ENCODE measurements at places on chromosomes 5 and 9. TPM values are rescaled to one million over a fixed set of nuclear protein-coding genes. Genes with fewer than 3 reads are reported as not detected.

GRCh38 chr5:134525683-134526482 lies 413 bp downstream of the JADE2 start:
- DNase-seq, result peak; percentile 86
- H3K36me3 ChIP-seq, result no peaks in the 10 kb centered on the region
- H3K4me1 ChIP-seq, result peaks cover 18% of the 10 kb centered on the region
- peak overlapping the region; percentile 68 for H3K27ac ChIP-seq
- H3K4me3 ChIP-seq, result peak overlapping the region; percentile 94
- H3K27me3 ChIP-seq, result peaks cover 3% of the 10 kb centered on the region

GRCh38 chr5:133473291-133473690 lies 139.1 kb downstream of the FSTL4 start:
- H3K27ac ChIP-seq, result no peak overlapping the region
- no peak for DNase-seq
- no peaks in the 10 kb centered on the region for H3K27me3 ChIP-seq
- H3K4me1 ChIP-seq, result no peaks in the 10 kb centered on the region

GRCh38 chr9:116599342-116599884 lies 87.7 kb upstream of the TRIM32 start:
- DNase-seq, result no peak
- H3K27me3 ChIP-seq, result no peaks in the 10 kb centered on the region
- H3K27ac ChIP-seq, result no peak overlapping the region

DNA sequence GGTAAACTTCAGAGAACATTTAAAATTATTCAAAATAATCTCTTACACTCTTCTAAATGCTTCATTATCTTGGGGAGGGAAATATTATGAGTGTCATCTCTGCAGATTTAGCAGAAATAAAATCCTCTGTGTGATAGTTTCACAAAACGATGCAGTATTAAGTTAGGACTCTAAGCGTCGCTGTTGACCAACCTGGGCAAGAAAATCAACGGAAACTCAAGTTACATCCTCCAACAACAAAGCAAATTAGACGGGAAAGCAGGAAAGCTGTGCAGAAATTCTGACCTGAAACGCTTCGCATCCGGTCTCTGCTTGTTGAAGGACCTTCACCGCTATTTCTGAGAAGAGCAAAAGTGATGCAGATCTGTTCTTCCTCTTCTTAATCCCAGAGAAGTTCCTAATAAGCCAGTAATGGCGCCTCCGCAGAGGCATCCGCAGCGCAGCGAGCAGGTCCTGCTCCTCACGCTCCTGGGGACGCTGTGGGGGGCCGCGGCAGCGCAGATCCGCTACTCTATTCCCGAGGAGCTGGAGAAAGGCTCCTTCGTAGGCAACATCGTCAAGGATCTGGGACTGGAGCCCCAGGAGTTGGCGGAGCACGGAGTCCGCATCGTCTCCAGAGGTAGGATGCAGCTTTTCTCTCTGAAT lies at the start of gene PCDHGA6:
Gene PCDHGA6, plus strand, starts transcription at position 219 of the 645 bp plus-strand sequence. Its CDS starts 193 bp downstream, at position 412.
- H3K27me3 ChIP-seq, result peaks cover 8% of the 10 kb centered on the region
- no peaks in the 10 kb centered on the region for H3K36me3 ChIP-seq
- H3K4me1 ChIP-seq, result no peaks in the 10 kb centered on the region
- peak within 1 kb of the TSS; percentile 45 for H3K4me3 ChIP-seq
- H3K27ac ChIP-seq, result no peak within 1 kb of the TSS
- DNase-seq, result peak; percentile 57

FPGS gene
- total RNA-seq, result 77.0 TPM

DNA sequence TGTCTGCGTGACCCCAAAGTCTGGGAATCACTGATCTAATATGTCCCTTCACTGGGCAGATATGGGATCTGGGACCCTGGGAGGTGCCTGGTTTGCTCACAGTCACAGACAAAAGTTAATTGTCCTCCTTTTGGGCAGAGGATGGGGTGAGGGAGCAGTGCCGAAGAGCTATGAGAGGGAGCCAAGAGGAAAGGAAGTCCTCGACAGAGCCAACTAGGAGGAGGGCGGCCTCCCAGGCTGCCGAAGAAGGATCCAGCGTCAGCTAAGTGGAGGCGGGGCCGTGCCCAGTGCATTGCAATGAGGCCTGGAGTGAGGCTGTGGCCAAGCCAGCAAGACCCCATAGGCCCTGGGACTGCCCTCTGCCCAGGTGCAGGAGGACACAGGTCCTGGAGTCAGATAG lies 11.4 kb downstream of the AIF1L start:
- peaks cover 2% of the 10 kb centered on the region for H3K27me3 ChIP-seq
- no peak overlapping the region for H3K4me3 ChIP-seq
- no peak overlapping the region for H3K27ac ChIP-seq
- no peaks in the 10 kb centered on the region for H3K4me1 ChIP-seq

GRCh38 chr5:168147106-168147505 lies 144.3 kb upstream of the WWC1 start:
- H3K36me3 ChIP-seq, result no peaks in the 10 kb centered on the region
- no peaks in the 10 kb centered on the region for H3K27me3 ChIP-seq
- no peaks in the 10 kb centered on the region for H3K4me1 ChIP-seq
- no peak for DNase-seq
- no peak overlapping the region for H3K27ac ChIP-seq

DNA sequence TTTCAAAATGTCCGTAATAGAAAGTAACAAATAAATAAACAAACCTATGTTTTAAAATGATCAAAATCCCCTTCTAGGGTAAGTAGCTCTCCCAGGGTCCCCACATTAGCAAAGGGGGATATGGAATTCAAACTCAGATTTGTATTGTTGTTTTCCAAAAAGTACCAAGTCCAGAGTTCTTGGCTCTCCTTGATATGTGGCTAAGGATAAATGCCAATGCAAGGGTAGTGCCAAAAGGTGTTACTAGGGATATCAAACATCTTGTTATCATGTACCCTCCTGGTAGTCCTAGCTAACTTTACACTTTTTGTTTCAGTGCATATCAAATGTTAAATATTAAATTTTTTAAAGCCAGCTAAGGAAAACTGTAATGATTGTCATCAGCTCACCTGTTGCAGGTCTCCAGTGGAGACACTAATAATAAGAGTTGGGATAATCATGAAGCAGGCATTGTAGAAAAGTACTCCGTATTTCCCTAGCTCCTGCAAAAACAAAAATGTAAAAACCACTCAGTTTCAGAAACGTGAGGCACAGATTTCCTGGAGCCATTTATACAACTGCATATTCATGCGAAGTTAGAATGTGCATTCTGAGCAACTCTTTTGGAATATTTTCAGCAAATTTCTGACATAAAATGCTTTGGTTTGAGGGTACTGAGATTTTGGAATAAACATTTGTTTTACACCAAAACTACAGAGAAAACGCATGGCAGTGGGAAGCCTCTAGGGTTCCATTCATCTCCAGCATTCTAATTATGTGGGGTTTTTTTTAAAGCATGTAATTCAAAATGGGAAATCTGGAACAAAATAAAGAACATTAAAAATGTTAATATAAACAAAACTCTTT lies 39.8 kb downstream of the SLC35D2 start:
- no peak overlapping the region for H3K4me3 ChIP-seq
- no peak for DNase-seq
- no peaks in the 10 kb centered on the region for H3K27me3 ChIP-seq

- H3K4me1 ChIP-seq, result no peaks in the 10 kb centered on the region
- no peaks in the 10 kb centered on the region for H3K27me3 ChIP-seq
- no peaks in the 10 kb centered on the region for H3K36me3 ChIP-seq
- no peak overlapping the region for H3K4me3 ChIP-seq
Measured at GRCh38 chr9:116095403-116095802, 58.2 kb upstream of the PAPPA start.

DNA sequence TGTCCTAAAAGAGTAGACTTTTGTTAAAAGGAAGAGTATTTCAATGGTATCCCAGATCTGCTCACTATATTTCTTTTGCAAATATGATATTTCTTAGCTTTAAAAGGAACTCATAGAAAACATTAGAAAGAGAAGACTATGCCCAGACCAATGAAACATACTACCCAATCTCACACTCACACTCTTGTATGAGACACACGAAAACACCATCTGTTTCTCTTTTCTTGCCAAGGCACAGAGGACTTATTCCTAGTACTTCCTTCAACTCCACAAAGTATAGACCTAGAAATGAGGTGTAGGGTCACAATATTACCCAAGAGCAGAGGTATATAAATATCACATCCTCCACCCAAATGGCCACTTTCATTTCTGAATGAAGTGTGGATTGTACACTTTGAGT lies 292.4 kb upstream of the ACO1 start:
- no peak overlapping the region for H3K4me3 ChIP-seq
- H3K4me1 ChIP-seq, result no peaks in the 10 kb centered on the region
- H3K36me3 ChIP-seq, result no peaks in the 10 kb centered on the region
- H3K27ac ChIP-seq, result no peak overlapping the region
- H3K27me3 ChIP-seq, result no peaks in the 10 kb centered on the region

GRCh38 chr5:3598769-3599211 lies 3.2 kb downstream of the IRX1 start:
- H3K27me3 ChIP-seq, result peaks cover 22% of the 10 kb centered on the region
- no peaks in the 10 kb centered on the region for H3K4me1 ChIP-seq
- H3K4me3 ChIP-seq, result no peak overlapping the region
- DNase-seq, result peak; percentile 60
- no peaks in the 10 kb centered on the region for H3K36me3 ChIP-seq

PCDHGB1 gene
- 3.1 TPM for total RNA-seq

ANKRD34B gene
- not detected for total RNA-seq

GRCh38 chr5:61328791-61329549 lies 3.1 kb upstream of the ZSWIM6 start:
- no peak overlapping the region for H3K4me3 ChIP-seq
- H3K36me3 ChIP-seq, result no peaks in the 10 kb centered on the region
- no peaks in the 10 kb centered on the region for H3K27me3 ChIP-seq
- no peak for DNase-seq
- H3K27ac ChIP-seq, result peak overlapping the region; percentile 83

- no peak overlapping the region for H3K4me3 ChIP-seq
- H3K4me1 ChIP-seq, result no peaks in the 10 kb centered on the region
- no peak overlapping the region for H3K27ac ChIP-seq
- no peaks in the 10 kb centered on the region for H3K27me3 ChIP-seq
Measured at GRCh38 chr5:639253-639530, 27.1 kb downstream of the CEP72 start.

PCDHB5 gene
- total RNA-seq, result 2.8 TPM

GRCh38 chr5:99900302-99900852 lies 634.8 kb upstream of the FAM174A start:
- no peaks in the 10 kb centered on the region for H3K4me1 ChIP-seq
- H3K4me3 ChIP-seq, result no peak overlapping the region
- peak; percentile 81 for DNase-seq
- H3K27me3 ChIP-seq, result no peaks in the 10 kb centered on the region
- H3K36me3 ChIP-seq, result no peaks in the 10 kb centered on the region
- H3K27ac ChIP-seq, result no peak overlapping the region

- no peak overlapping the region for H3K4me3 ChIP-seq
- no peaks in the 10 kb centered on the region for H3K36me3 ChIP-seq
- no peak for DNase-seq
- no peaks in the 10 kb centered on the region for H3K27me3 ChIP-seq
Measured at GRCh38 chr5:83125560-83125959, 48.2 kb downstream of the XRCC4 start.

Measured in fibroblast of lung (primary cell).